ENCODE measurements at places on chromosomes 2 and 18.
A peak's percentile ranks its signal among the peaks of the same experiment; 100 is the strongest.

- no peak for DNase-seq
These were observed 132.1 kb upstream of the HAAO start for GRCh38 chr2:42924418-42924886.

GRCh38 chr18:30177056-30177455 lies 865.5 kb downstream of the DSC3 start:
- no peak for DNase-seq

DNA sequence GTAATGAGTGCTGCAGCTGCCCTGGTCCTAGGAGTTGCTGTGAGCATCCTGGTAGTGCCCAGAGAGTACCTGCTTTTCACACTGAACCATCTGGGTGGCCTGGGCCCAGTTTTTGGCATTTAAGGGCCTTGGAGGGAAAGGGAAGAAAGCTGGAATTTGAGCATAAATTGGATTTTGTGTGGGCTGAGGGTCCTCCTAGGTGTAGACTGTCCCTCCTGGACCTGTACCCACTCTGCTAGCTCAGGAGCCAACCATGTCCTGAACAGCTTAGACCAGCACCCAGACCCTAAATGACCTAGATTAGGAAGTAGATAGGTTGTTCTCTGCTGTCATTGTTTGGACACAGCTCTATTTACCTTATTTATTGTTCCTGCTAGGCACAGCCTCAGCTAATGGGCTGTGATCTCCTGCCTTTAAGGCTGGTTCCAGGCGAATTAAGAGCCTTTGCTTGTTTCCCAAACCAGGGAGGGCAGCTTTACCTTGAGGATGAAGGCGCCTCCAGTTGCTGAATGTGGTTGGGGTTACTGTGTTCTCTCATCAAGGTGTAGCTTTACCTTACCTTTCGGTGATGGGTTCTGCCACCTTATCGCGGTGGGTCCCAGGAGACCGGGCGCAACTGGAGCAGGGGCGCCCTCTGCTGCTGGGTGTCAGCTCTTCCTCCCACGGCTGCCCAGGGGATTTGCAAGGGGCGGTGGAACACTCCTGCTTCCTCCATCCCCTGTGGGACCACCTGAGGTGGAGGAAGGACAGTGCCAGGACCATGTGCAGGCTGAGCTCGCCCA lies 34.4 kb downstream of the ITGA6 start:
- peak; percentile 81 for DNase-seq

- no peak for DNase-seq
These were observed 48.5 kb downstream of the MAP4K4 start for GRCh38 chr2:101745711-101746694.

- no peak for DNase-seq
These were observed 380.2 kb downstream of the TXNL1 start for GRCh38 chr18:56258178-56258577.

DNA sequence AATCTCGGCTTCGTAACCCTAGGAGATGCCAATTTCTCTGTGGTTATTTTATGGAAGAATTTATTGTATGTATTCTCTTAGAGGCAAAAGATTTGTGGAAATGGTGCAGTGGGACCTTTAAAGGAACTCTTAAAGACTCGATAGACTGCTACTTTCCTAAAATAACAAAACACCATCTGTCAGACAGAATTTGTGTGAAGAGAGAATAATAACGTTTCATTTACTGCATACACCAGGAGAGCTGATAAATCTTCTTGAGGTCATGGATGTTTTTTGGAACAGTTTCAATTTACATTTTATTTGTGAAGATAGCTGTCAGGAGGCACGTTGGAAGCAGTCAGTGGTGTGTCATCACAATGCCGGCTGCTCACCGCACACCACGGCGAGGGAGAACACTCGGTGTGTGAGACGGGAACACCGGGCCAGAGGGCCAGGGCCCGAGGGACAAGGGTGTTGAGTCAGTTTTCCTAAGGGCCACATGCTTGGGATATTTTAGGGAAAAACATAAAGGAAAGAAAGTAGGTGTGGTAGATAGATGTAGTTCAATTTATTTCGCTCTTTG lies 1681.0 kb upstream of the DDX18 start:
- DNase-seq: no peak

GRCh38 chr2:63984606-63985359 lies 34.4 kb downstream of the VPS54 start:
- DNase-seq: no peak

DNA sequence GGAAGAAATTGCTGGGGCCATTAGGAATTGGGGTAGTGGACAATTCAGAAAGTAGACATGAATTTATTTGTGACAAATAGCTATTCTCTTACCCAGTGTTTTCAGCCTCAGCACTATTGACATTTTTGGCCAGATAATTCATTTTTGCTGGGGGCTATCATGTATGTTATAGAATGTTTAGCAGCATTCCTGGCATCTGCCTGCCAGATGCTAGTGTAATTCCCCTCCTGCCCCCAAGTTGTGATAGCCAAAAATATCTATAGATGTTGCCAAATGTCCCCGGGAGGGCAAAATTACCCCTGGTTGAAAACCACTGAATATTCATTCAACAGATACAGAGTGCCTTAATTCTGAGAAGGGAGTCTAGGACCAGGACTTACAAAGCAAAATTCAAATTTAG lies 183.6 kb downstream of the BABAM2 start:
- no peak for DNase-seq

DNA sequence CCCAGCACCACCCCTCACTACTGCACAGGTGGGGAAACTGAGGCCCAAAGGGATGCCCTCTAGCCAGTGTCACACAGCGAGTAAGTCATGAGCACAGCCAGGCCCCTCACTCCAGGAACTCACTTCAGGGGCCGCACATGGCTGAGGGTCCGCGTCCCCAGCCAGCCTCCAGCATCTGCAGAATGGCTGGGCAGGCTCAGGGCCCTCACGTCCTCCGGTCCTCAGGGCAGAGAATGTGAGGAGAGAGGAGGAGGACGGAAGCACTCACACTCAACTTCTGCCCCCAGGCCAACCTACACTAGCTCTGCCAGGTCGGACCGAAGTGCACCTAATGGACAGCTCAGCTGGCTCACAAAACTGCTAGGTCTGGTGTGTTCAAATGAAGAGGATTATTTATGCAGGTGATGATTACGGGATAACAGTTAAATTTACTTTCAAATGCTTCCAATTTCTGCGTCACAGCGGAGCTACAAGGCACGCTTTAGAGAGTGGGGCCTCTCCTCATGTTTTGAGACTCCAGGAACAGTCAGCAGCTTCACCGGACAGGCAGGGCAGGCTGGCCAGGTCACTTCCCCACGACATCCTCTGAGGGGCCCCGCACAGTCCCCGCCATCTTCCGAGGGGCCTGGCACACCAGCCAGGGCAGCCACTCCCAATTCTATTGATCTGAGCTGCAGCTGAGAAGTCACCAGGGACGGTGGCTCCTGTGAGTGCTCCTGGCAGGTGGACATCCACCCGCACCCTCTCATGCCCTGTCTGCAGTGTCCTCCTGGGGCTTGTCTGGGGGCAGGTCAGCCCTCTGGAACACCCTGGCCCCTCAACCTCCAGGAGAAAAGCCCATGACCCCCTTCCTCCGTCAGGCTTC lies 26.5 kb downstream of the KIF1A start:
- DNase-seq: no peak

DNA sequence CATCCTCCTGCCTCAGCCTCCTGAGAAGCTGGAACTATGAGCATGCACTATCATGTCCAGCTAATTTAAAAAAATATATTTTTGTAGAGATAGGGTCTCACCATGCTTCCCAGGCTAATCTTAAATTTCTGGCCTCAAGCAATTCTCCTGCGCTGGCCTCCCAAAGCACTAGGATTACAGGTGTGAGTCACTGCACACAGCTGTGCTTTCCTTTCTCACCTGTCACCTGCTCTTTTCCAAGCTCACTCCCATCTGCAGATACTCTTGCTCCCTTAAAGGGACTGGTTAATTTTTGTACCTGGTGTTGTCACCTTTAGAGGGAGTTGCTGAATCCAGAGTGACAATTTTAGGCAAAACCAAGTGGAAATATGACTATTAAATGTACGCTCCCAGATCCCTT lies 178.2 kb downstream of the LOXHD1 start:
- DNase-seq: no peak

GRCh38 chr2:20444101-20444992 lies 2.5 kb upstream of the RHOB start:
- no peak for DNase-seq

DNA sequence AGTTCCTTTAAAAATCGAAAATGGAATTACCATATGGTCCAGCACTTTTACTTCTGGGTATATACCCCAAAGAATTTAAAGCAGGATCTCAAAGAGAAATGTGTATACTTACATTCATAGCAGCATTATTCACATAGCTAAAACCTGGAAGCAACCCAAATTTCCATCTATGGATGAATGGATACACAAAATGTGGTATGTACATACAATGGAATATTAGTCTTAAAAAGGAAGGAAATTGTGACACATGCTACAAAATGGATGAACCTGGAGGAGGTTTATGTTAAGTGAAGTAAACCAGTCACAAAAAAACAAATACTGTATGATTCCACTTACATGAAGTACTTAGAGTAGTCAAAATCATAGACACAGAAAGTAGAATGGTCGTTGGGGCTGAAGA lies 147.9 kb upstream of the LTBP1 start:
- DNase-seq: no peak

DNA sequence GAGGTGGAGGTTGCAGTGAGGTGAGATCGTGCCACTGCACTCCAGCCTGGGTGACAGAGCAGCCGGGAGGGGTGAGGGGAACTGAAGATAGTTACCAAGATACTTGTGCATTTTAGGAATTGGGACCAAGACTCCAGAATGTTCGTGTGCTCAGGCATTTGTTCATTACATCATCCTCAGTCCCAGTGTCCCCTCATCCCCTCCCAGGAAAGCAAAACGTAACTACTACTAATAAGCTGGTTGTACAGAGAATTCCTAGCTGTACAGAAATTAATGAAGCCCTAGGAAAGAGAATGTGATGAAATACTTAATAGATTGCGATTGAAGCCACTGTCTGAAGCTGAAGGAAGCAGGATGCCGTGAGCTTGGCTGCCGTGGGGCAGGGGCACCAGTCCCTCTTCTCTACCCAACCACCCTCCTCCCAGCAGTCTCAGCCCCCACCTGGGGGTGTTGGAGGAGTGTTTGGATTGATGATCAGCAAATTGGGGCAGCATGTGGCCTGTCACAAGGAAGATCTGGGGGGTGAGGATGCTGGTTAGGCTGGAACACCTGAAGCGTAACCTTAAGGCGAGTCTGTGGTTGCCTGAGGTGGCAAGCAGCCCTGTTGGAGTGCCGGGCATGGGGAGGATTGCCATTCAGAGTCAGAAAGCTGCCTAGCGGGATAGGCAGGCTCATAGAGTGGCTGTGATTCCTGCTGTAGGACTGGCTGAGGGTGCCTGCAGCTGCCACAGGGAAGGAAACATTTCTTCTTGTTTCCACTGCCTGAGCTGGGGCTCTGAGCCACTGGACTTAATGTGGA lies 140.9 kb downstream of the SH3RF3 start:
- no peak for DNase-seq

GRCh38 chr18:55000529-55000928 lies 41.3 kb upstream of the CCDC68 start:
- DNase-seq: no peak

DNA sequence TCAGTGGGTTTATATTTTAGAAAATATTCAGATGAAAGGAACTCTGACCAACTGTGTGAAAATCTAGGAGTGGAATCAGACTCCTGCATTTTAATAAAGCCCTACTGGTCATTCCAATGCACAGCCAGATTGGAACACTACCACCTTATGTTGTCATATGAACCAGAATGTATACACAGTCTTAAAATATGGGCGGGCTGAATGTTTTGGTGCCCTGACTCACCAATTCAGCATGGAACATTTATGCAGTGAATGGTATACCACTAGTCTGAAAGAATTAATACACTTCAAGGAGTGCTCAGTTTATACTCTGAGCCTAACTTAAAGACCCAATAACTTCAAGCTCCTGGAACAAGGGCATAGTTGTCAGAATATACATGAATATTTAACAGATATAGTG lies 280.9 kb upstream of the TCF4 start:
- no peak for DNase-seq

GRCh38 chr2:216485237-216485636 lies 13.4 kb upstream of the RPL37A start:
- no peak for DNase-seq

DNA sequence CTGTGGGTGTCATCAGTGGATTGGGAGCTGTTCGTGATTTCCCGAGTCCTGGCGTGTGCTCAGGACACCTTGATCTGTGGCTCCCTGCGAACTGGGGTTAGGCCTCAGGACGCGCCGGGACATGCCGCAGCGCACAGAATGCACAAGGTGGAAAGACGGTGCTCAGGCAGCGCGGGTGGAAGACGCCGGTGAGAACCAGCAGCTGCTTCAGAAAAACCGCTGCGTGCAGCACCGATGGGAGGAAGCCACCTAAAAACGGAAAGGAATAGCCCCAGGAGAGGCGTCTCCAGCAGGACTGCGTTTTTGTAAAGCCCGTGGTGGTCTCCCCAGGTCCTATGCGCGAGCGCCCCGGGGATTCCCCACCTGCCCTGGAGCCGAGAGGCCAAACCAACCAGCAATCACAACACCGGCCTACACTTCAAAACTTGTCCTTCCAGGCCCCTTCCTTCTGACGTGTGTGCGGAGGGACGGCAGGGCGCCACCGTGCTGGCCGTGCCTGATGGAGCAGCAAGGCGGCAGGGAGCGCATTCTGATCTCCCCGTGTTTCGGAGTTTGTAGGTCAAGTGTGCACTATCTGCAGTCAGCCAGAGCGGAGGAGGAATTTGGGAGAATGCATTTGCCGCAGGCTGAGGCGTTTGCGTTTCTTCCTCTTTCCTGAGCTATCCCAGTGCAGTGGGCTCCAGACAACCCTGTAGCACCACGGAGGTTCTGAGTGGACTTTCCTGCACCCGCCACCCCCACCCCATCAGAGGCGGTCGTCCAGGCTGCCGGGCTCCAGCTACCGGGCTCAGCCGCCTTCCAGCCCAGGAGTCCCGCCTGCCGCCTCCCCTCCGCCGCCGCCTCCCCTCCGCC lies 32.2 kb downstream of the RTP5 start:
- DNase-seq: no peak

- no peak for DNase-seq
These were observed 37.6 kb upstream of the ARL4C start for GRCh38 chr2:234534515-234534914.

GRCh38 chr2:200655918-200656580 lies 70.2 kb downstream of the AOX1 start:
- DNase-seq: no peak

- DNase-seq: no peak
These were observed 1064.4 kb upstream of the ZEB2 start for GRCh38 chr2:145584353-145584752.

- DNase-seq: no peak
These were observed 1.6 kb upstream of the LPIN1 start for GRCh38 chr2:11744631-11745394.
